ENCODE measurements at places on chromosomes 16 and 17. TPM values are rescaled to one million over a fixed set of nuclear protein-coding genes. Genes with fewer than 3 reads are reported as not detected.

SHBG gene
- not detected for total RNA-seq

TMIGD1 gene
- not detected for total RNA-seq

CMTM2 gene
- 0.36 TPM for total RNA-seq

C16orf96 gene
- total RNA-seq, result 0.39 TPM

HIC1 gene
- 48.1 TPM for total RNA-seq

C1QTNF8 gene
- not detected for total RNA-seq

TNFSF13 gene
- 7.4 TPM for total RNA-seq

PIRT gene
- not detected for total RNA-seq

OR1A1 gene
- total RNA-seq, result not detected

ALOX15B gene
- not detected for total RNA-seq

HSD11B2 gene
- not detected for total RNA-seq

SPN gene
- total RNA-seq, result 336 TPM

SLX4 gene
- total RNA-seq, result 11.6 TPM

NGFR gene
- total RNA-seq, result not detected

CPHXL2 gene
- total RNA-seq, result not detected

MYH2 gene
- not detected for total RNA-seq

SLC5A10 gene
- total RNA-seq, result not detected

NEURL4 gene
- 41.7 TPM for total RNA-seq

ARHGAP44 gene
- total RNA-seq, result 0.05 TPM

ABCC11 gene
- total RNA-seq, result not detected

PAM16 gene
- 33.6 TPM for total RNA-seq

ZNF23 gene
- 5.7 TPM for total RNA-seq

SLC2A4 gene
- not detected for total RNA-seq

HID1 gene
- 0.79 TPM for total RNA-seq

SLC6A2 gene
- total RNA-seq, result not detected

PRR11 gene
- 57.5 TPM for total RNA-seq

ARRB2 gene
- total RNA-seq, result 320 TPM

TEKT3 gene
- total RNA-seq, result not detected

NTN3 gene
- not detected for total RNA-seq

NECAB2 gene
- not detected for total RNA-seq

KRT36 gene
- total RNA-seq, result not detected

GGNBP2 gene
- 104 TPM for total RNA-seq

MSLN gene
- not detected for total RNA-seq

SLC13A5 gene
- not detected for total RNA-seq

MARVELD3 gene
- total RNA-seq, result not detected

SRL gene
- not detected for total RNA-seq

SULT1A1 gene
- total RNA-seq, result 13.2 TPM

NUDT21 gene
- 175 TPM for total RNA-seq
